ENCODE measurements at places on chromosomes 6 and 20. TPM values are rescaled to one million over a fixed set of nuclear protein-coding genes. Genes with fewer than 3 reads are reported as not detected.

The GINS1 gene
- total RNA-seq: 29.4 TPM

The PHACTR1 gene
- total RNA-seq: not detected

The HTR1E gene
- total RNA-seq: not detected

The MLN gene
- not detected for total RNA-seq

The GSTA1 gene
- not detected for total RNA-seq

The NFATC2 gene
- total RNA-seq: 7.7 TPM

The BPI gene
- not detected for total RNA-seq

The PBOV1 gene
- total RNA-seq: not detected

The ANGPT4 gene
- total RNA-seq: 0.03 TPM

The ZNF341 gene
- total RNA-seq: 4.4 TPM

The MTFR2 gene
- total RNA-seq: 12.1 TPM

The FAM209B gene
- total RNA-seq: not detected

The OR2H1 gene
- total RNA-seq: not detected

The CAP2 gene
- total RNA-seq: 11.7 TPM

The CLPSL2 gene
- not detected for total RNA-seq

The GRIK2 gene
- 0.22 TPM for total RNA-seq

The SIRPD gene
- not detected for total RNA-seq

The DEFB113 gene
- not detected for total RNA-seq

The UBE2C gene
- total RNA-seq: 241 TPM

The BMP6 gene
- total RNA-seq: 19.8 TPM

The LY6G6D gene
- not detected for total RNA-seq

The NEDD9 gene
- 36.0 TPM for total RNA-seq

The IMPG1 gene
- total RNA-seq: not detected

The ARFGEF3 gene
- total RNA-seq: 0.63 TPM

The MUC22 gene
- total RNA-seq: 0.05 TPM

The RSPO3 gene
- 122 TPM for total RNA-seq

The CFAP61 gene
- 0.45 TPM for total RNA-seq

The ABCC10 gene
- total RNA-seq: 9.4 TPM

The BHLHE23 gene
- not detected for total RNA-seq

The ADNP gene
- total RNA-seq: 43.9 TPM

The GCNT2 gene
- total RNA-seq: 11.2 TPM

The BMP2 gene
- 0.57 TPM for total RNA-seq

The LSM14B gene
- total RNA-seq: 24.6 TPM

The OR12D1 gene
- total RNA-seq: not detected

The CST2 gene
- 0.44 TPM for total RNA-seq

The RIMS1 gene
- total RNA-seq: not detected

The KHDC1 gene
- 3.8 TPM for total RNA-seq

The AURKA gene
- total RNA-seq: 121 TPM

The SAMD3 gene
- not detected for total RNA-seq

The RWDD2A gene
- 1.4 TPM for total RNA-seq

The SLC22A23 gene
- 12.1 TPM for total RNA-seq

The PACRG gene
- not detected for total RNA-seq

The CPXM1 gene
- total RNA-seq: not detected

The CST5 gene
- total RNA-seq: not detected

The LPA gene
- 0.02 TPM for total RNA-seq

The RNF146 gene
- total RNA-seq: 11.9 TPM

The NEU1 gene
- 29.7 TPM for total RNA-seq

The TOX2 gene
- 10.2 TPM for total RNA-seq

The IPCEF1 gene
- total RNA-seq: 0.02 TPM

The FOXP4 gene
- total RNA-seq: 21.6 TPM

The ZBTB2 gene
- 15.9 TPM for total RNA-seq

The COL11A2 gene
- total RNA-seq: 0.77 TPM

The EEF1A1 gene
- 7,697 TPM for total RNA-seq

The COX7A2 gene
- total RNA-seq: 329 TPM

The HCK gene
- total RNA-seq: not detected

The ZBTB46 gene
- 0.59 TPM for total RNA-seq

The MACROD2 gene
- total RNA-seq: 1.1 TPM

The MAS1 gene
- not detected for total RNA-seq

The ERVFRD-1 gene
- total RNA-seq: not detected
